Stimulated activated CD4-positive, alpha-beta T cell treated with anti-CD3 and anti-CD28 coated beads, Interleukin-15, amount 100 ng/mL, for 1 hour (primary cell): ENCODE measurements at places on chromosomes 5 and 9.

DNA sequence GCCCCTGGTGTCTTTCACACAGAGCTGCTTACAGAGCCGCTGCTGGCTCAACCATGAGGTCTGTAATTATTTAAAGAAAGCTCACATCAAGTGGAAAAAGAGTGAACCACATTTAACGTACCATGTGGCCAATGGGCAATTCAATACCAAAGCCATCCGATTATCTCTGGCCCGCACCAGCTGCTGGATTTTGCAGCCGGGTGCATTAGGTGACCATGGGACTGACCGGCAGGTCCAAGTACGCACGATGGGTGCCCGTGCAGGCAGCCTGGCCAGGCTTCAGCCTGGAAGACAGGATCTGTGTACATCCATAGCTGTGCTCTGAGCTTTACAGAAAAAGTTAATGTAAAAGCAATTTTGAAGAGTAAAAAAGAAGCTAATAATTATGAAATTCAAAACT lies 20.5 kb downstream of the PPARGC1B start:
- DNase-seq, result no peak

- no peak for DNase-seq
Measured at GRCh38 chr9:110573305-110573704, 6.2 kb downstream of the SVEP1 start.

DNA sequence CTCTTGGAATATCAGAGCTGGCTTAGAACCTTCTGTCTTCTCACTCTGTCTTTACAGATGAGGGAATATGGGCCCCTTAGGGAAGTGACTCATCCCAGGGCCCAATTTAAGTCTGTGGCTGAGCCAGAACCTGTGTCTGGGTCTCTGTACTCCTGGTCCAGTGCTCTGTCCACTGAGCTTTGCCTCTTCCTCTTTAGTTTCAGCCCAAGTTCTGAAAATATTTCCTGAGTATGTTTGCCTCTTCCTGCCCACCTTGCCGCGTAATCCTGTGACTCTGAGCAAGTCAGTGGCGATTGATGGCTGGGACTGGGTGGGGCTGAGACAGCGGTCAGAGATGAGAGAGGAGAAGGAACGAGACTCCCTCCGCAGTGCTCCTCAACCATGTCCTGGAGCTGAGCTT lies 7.8 kb downstream of the IER5L start:
- no peak for DNase-seq

DNA sequence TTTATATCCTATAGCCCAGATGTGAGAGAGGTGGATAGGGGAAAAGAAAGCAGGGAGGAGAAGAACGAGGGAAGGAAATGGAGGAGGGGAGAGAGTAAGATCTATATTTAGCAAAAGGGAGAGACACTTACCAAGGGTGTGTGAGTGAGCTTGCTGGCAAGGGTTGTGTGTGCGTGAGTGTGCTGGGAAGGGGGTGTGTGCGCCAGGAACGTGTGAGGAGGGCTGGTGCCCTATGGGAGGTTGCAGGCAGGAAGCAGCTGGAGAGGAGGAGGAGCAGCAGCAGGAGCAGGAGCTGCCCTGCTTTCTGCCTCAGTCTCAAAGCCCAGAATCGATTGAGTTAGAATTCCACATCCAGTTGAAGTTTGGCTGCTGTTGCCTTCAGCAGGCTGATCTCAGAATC lies 148.3 kb upstream of the RUSC2 start:
- no peak for DNase-seq

GRCh38 chr5:127492854-127493738 lies 24.3 kb upstream of the PRRC1 start:
- DNase-seq, result no peak

GRCh38 chr9:131559421-131560000 lies 14.2 kb downstream of the PRRT1B start:
- no peak for DNase-seq

GRCh38 chr5:175750511-175750931 lies 92.7 kb downstream of the HRH2 start:
- DNase-seq, result no peak

- no peak for DNase-seq
Measured at GRCh38 chr9:126702151-126703001, 88.6 kb downstream of the LMX1B start.

GRCh38 chr5:1564182-1564748 lies 40.5 kb upstream of the LPCAT1 start:
- DNase-seq, result no peak

DNA sequence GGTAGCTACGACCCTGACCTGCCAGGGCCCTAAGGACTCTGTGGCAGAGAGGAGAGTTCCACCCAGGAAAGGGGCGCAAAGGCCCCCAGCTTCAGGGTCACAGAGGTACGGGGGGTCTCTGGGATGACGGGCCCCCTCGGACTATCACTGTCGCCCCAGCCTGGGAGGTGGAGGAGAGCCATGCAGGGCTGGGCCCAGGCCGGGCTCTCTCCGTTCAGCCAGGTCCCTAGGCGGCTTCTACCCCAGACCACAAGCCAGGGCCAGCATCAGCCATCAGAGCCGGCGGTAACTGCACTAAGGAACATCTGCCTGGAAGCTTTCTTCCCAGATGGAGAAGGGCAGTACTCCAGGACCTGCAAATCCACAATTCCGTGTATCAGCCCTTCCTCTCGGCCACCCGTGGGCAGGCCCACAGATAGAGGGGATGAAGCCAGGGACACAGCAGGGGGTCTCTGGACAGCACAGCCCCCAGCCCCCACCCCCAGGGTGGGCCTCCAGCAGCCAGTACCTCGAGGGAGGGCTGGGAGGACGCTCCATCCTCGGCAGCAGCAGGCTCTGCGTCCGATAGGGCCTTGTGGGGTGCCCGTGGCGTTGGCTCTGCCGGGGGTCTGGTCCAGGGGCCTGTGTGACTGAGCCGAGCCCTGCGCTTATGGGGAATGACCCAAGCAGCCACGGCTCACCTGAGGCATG lies 38.4 kb downstream of the NACC2 start:
- DNase-seq, result no peak

- DNase-seq, result no peak
Measured at GRCh38 chr9:136002881-136003280, 41.7 kb upstream of the UBAC1 start.

- no peak for DNase-seq
Measured at GRCh38 chr9:99305820-99306811, 84.0 kb downstream of the SEC61B start.

GRCh38 chr5:174828804-174829510 lies 104.6 kb downstream of the MSX2 start:
- no peak for DNase-seq

DNA sequence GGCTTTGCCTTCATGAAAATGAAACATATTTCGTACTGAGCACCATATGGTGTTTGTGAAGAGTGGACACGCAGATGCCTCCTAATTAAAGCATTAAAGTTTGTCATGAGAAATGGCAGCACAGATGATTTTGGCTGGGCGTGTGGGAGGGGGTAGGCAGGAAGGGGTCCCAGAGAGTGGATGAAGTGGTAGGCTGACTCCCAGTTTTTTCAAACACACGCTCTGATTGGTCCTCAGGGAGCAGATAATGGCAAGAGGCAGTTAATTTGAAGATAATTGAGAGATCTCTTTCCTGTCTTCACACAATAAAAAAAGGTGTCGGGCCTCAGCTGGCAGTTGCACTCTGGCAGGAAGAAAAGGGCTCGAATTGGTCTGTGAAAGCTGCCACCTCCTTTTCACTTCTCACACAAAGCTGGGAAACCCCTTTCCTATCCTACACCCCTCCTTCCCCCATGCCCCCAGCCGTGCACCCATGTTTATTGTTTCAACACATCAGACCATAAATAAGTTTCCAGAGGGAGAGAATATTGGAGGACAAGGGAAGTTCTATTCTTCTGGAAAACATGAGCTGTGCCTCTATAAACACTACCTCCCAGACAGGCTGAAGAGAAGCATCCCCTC lies 429.6 kb downstream of the ARHGEF28 start:
- no peak for DNase-seq

DNA sequence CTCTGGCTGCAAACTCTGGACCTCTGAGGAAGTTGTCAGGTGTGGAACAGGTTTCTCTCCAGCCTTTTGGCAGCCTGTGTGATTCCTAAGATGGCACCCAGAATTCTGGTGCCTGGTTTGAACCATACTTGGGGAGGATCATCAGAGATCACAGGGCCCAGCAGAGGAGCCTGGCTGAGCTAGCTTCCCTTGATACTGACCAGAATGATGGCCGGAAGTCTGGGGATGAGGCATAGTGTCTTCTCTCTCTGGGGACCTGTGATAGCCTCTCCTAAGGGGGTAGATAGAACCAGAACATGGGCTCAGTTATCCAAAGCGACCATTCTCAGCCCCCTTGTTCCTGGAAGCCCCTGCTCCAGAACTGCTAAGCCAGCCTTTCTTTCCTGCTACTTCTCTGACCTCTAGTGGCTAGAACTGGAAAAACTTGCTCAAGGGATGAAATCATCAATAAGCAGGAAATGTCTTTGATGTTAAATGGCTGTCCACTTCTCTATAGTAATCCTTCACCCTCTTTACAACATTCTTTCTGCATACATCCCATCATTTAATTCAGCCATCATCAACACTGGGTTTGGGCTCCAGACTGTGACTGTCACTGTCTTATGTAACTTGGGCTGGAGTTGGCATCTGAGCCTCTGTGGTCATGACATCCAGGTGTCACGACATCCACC lies 55.1 kb downstream of the C9orf152 start:
- no peak for DNase-seq

GRCh38 chr5:96958977-96959376 lies 23.1 kb downstream of the LNPEP start:
- DNase-seq, result no peak

- no peak for DNase-seq
Measured at GRCh38 chr5:69525490-69525889, 32.9 kb downstream of the OCLN start.

DNA sequence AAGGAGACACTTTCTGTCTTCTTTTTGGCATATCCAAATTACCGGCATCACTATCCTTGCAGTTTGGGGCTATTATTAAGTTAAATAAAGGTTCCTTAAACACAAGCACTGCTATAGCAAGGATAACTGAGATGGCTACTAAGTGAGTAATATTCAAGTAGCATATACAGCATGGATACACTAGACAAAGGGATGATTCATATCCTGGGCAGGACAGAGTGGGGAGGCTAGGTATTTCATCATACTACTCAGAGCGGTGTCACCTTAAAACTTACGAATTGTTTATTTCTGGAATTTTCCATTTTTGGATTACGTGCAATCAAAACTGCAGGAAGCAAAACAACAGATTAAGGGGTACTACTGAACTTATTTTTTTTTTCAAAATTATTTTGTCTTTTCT lies 54.1 kb downstream of the FER start:
- DNase-seq, result no peak

DNA sequence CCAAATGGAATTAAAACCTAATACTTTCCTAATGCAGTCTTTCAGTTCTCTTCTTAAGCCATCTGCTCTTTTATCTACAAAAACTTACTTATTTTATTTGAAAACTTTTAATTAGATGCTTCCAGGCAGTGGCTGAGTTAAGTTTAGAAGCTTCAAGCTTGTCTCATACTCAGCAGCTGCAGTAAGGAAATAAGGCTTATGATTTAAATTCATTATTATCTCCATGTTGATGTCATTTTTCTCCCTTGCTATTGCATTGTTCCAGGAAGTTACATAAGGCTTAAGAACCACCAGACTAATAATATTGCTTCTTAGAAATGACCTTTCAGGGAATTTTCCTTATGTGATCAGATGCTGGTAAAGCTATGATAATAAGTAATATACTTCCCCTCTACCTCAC lies 119.6 kb downstream of the PPP2R2B start:
- DNase-seq, result no peak

DNA sequence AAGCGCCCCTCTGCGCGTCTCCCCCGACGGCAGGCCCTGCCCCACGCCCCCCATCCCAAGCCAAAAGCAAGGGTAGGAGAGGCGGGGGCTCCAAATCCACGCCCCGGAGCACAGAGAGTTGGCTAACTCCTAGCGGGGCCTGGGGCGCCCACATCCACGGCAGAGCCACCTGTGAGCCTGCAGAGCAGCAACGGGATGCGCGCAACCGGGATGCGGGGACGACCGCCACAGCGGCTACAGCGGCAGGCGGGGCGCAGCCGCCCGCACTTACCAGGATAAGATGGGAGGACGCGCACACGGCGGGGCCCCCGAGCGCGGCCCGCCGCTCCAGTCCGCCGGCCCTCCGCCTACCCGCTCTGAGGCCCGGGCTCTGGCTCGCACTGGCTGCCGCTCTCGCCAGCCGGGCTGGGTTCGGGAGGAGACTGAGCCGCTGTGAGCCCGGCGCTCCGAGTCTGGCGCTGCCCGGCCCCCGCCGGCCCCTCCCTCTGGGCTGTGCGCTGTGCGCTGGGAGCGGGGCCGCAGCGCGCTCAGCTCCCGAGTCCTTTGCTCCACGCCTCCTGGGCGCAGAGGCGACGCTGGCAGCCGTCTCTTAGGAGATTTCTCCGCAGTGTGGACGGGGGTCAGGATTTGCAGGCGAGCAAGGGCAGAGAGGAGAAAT lies at the start of gene SLC24A2:
SLC24A2 (minus strand) TSS at position 424 of the 658 bp plus-strand sequence.
- no peak for DNase-seq

- no peak for DNase-seq
Measured at GRCh38 chr5:135990528-135991255, 35.9 kb upstream of the LECT2 start.
